ENCODE measurements at places on chromosomes 16 and 17.

GRCh38 chr17:77839698-77840512 is 118.6 kb upstream of the TNRC6C start:
- peak; percentile 68 for DNase-seq
- H3K27ac ChIP-seq = peak overlapping the region; percentile 73
- no peak overlapping the region for H3K4me3 ChIP-seq
- H3K4me1 ChIP-seq = peaks cover 38% of the 10 kb centered on the region

- H3K36me3 ChIP-seq = peaks cover 3% of the 10 kb centered on the region
- H3K27me3 ChIP-seq = no peaks in the 10 kb centered on the region
- no peak for DNase-seq
- H3K4me1 ChIP-seq = peaks cover 13% of the 10 kb centered on the region
These were observed 40.2 kb downstream of the MED13 start for GRCh38 chr17:62024866-62025265.

GRCh38 chr17:64938925-64939474 is 19.7 kb upstream of the LRRC37A3 start:
- no peak overlapping the region for H3K4me3 ChIP-seq
- no peaks in the 10 kb centered on the region for H3K27me3 ChIP-seq
- H3K27ac ChIP-seq = no peak overlapping the region
- peaks cover 2% of the 10 kb centered on the region for H3K36me3 ChIP-seq

GRCh38 chr16:4081521-4082021 is 34.7 kb downstream of the ADCY9 start:
- H3K27me3 ChIP-seq = no peaks in the 10 kb centered on the region
- peaks cover 29% of the 10 kb centered on the region for H3K4me1 ChIP-seq
- H3K4me3 ChIP-seq = no peak overlapping the region
- H3K36me3 ChIP-seq = no peaks in the 10 kb centered on the region

- H3K4me3 ChIP-seq = no peak overlapping the region
- H3K4me1 ChIP-seq = no peaks in the 10 kb centered on the region
- H3K27ac ChIP-seq = no peak overlapping the region
These were observed 265.9 kb upstream of the SALL1 start for GRCh38 chr16:51416926-51417325.

DNA sequence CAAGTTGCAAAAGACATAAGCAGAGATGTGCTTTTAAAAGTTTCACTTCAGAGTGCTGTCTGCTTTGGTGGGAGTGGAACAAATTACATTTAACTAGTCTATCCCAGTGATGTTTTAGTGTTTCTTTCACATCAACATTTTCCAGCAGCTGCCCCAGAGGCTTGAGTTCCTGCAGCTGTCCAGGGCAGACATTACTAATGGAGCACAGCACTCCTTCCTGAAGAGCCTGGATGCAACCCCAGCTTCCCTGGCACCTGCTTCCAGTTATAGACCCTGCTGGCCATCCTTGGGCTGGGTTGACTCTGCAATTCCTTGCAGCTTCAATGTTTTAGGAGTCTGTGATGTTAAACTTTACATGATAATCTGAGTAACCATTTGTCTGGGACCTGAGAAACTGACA is 61.4 kb upstream of the PIRT start:
- H3K27ac ChIP-seq = no peak overlapping the region
- DNase-seq = no peak
- no peak overlapping the region for H3K4me3 ChIP-seq
- no peaks in the 10 kb centered on the region for H3K27me3 ChIP-seq

GRCh38 chr17:20121359-20122253 is 112.4 kb downstream of the SPECC1 start:
- DNase-seq = peak; percentile 59
- H3K4me3 ChIP-seq = no peak overlapping the region
- H3K27ac ChIP-seq = no peak overlapping the region
- no peaks in the 10 kb centered on the region for H3K27me3 ChIP-seq

DNA sequence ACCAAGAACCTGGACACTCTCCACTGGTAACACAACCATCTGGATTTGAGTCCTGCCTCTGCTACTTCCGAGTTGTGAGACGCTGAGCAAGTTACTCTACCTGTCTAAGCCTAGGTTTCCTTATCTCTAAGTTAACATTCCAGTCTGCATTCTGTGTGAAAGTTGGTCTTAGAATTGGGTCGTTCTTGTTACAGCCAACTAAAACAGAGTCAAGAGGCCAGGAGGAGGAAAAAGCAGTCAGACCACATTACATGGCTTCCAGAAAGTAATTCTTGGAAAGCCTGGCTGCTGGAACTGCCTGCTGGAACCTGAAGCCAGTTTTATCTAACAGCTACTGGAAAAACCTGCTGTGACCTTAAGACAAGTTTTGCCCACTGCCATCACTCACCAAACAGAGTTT is 38.4 kb upstream of the XYLT1 start:
- no peak overlapping the region for H3K27ac ChIP-seq
- no peak overlapping the region for H3K4me3 ChIP-seq
- peaks cover 7% of the 10 kb centered on the region for H3K4me1 ChIP-seq
- no peak for DNase-seq

DNA sequence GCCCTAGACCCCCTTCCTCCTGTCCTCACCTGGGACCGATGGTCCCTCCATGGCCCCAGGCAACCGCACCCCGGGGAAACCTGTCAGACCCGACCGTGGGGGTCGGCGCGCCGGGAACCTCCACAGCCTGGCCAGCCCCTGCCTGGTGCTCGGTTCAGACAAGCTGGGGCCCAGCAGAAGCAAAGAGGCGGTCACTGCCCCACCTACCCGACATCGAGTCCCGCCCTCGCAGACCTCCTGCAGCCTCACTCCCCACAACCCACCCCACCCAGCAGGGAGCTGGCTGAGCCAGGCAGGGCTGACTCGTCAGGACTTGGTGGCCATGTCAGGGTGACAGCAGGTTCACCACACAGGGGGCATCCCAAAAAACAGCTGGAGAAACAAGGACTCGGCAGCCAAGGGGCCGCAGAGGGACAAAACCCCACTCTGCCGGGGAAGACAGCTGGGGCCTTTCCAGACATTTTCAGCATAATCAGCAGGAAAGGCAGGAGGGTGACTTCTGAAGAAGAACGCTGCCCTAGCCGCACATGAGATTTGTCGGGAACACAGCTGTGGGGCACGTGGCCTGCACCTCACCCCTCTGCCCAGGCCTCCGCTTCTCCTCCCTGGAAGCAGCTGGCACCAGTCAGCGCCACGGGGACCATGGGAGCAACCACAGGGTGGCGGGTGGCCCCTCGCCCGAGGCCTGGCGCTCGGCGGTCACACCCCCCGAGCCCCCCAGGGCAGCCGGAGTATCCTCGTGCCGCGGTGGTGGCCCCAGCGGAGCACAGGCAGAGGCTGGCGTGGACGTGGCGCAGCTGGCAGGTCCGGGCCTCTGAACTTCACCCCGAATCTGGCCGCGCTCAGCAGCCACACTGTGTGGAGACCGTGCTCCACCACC is 22.9 kb downstream of the GNPTG start:
- no peak for DNase-seq
- peak overlapping the region; percentile 66 for H3K27ac ChIP-seq
- H3K4me3 ChIP-seq = peak overlapping the region; percentile 38
- H3K27me3 ChIP-seq = no peaks in the 10 kb centered on the region
- peaks cover 10% of the 10 kb centered on the region for H3K4me1 ChIP-seq

- DNase-seq = no peak
- H3K27me3 ChIP-seq = no peaks in the 10 kb centered on the region
- no peak overlapping the region for H3K27ac ChIP-seq
- H3K36me3 ChIP-seq = no peaks in the 10 kb centered on the region
- no peak overlapping the region for H3K4me3 ChIP-seq
These were observed 26.5 kb upstream of the ADGRG1 start for GRCh38 chr16:57601801-57602478.

GRCh38 chr16:50957056-50957455 is 194.0 kb downstream of the SALL1 start:
- no peaks in the 10 kb centered on the region for H3K36me3 ChIP-seq
- no peak overlapping the region for H3K4me3 ChIP-seq
- H3K4me1 ChIP-seq = no peaks in the 10 kb centered on the region
- H3K27ac ChIP-seq = no peak overlapping the region
- no peak for DNase-seq

GRCh38 chr16:11627822-11628457 is 40.3 kb upstream of the SNN start:
- no peak overlapping the region for H3K4me3 ChIP-seq
- H3K27ac ChIP-seq = no peak overlapping the region
- no peaks in the 10 kb centered on the region for H3K27me3 ChIP-seq

DNA sequence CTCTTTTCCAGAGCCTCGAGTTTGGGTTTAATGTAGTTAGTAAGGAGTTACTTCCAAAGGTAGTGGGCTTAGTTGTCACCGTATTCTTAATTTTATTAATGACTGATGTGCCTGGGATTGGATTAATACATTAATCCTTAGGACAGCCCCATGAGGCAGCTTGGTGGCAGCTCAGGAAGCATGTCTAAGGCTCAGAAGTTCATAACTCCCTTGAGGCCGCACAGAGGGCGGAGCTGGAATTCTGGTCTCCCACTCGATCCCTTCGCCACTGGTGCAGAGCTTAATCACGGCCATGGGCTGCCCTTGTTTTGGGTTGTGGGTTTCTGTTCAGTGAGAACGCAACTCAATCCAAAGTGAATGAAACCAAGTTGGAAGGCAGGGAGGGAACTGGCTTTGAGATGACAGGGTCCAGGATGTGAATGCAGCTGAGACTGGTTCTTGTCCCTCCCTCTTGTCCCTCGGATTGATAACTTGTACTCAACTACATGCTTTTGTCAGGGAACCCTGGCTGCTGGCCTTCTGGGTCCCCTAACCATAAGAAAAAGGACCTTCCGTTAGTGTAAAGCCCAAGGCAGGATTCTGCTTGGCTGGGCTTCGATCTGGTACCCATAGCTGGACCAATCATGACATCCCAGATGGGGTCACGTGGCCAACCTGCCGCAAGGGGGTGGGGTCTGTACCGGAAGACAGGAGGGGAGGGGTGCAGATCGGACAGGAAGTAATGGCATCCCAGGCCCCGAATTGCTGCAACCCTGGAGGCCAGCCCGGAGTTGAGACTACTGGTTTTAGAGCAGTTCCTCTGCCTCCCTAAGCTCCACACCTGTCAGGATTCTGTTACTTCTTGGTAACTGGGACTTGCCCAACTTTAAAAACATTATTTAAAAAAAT is 45.4 kb downstream of the SNX20 start:
- DNase-seq = no peak
- no peak overlapping the region for H3K27ac ChIP-seq
- H3K4me1 ChIP-seq = no peaks in the 10 kb centered on the region
- no peak overlapping the region for H3K4me3 ChIP-seq
- H3K36me3 ChIP-seq = no peaks in the 10 kb centered on the region
- H3K27me3 ChIP-seq = no peaks in the 10 kb centered on the region

GRCh38 chr17:17001874-17002520 is 30.1 kb upstream of the TNFRSF13B start:
- no peaks in the 10 kb centered on the region for H3K27me3 ChIP-seq
- peak; percentile 87 for DNase-seq
- no peak overlapping the region for H3K27ac ChIP-seq
- H3K36me3 ChIP-seq = no peaks in the 10 kb centered on the region
- H3K4me3 ChIP-seq = no peak overlapping the region
- peaks cover 3% of the 10 kb centered on the region for H3K4me1 ChIP-seq
